Cardiac muscle cell (in vitro differentiated cells and primary cell): ENCODE measurements at places on chromosomes 2 and 18.

GRCh38 chr2:231411237-231411636, 15.7 kb downstream of the B3GNT7 start:
- DNase-seq: no peak

- DNase-seq: no peak
Measured at GRCh38 chr2:181356526-181357130, 100.6 kb upstream of the ITGA4 start.

DNA sequence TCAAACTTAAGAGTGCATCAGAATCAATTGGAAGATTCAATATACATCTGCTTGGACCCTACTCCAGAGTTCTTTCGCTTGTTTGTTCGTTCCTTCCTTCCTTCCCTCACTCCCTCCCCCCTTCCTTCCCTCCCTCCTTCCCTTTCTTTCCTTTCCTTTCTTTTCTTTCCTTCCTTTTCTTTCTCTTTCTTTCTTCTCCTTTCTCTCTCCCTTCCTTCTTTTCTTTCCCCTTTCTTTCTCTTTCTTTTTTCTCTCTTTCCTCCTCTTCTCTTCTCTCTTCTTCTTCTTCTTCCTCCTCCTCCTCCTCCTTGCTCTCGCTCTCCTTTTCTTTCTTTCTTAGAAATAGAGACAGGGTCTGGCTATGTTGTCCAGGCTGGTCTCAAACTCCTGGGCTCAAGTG, 45.9 kb downstream of the MTHFD2 start:
- no peak for DNase-seq

DNA sequence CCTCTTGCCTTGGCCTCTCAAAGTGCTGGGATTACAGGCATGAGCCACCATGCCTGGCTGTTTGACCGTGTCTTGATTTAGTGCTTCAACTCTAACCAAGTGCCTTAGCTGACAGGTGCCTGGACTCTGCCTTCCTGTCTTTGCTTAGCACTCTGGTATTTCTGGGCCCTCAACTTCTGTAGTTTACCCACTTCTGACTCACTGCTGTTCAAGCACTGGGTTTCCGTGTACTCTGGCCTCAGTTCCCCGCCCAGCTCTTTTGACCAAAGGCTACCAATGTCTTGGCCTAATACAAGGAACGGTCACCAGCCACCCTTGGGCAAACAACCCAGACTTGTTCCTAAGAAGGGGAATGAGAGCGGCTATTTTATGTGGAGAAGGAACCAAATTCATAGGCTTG, 35.7 kb upstream of the CABLES1 start:
- no peak for DNase-seq

DNA sequence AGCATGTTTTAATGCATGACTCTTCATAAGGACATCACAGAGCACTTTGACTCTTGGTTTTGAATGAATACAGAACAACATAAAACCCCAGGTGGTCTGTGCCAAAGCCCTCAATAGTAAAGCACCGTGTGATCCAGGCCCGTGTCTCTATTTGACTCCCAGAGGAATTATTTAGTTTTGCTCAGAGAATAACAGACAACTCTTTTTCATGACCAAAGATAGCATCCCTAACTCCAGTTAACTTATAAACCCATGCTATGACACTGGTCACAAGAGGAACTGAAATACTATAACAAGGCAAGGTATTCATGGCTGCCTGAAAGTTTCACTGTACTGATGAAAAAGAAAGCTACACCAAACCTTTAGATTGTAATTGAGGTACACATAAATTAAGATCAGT, 128.4 kb downstream of the IKZF2 start:
- DNase-seq: no peak
